ENCODE measurements at places on chromosomes 4 and X.
A peak's percentile ranks its signal among the peaks of the same experiment; 100 is the strongest.

DNA sequence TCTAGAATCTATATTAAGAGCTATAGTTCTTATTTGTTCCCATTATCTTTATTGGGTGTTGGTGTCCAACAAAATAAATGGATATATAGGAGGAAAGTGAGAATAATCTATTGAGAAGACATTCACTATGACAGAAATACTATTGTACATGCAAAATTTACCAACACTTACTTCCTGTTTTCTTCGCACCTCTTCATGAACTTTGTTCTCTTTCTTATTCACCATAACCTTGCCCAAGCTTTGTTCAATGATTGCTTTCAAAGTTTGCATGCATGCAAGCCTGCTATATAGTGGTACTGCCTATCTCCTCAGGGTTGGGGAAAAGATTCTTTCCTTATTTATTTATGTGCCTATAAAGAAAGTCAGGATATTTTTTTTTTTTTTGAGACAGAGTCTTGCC is 176.4 kb upstream of the JADE1 start:
- DNase-seq = no peak

DNA sequence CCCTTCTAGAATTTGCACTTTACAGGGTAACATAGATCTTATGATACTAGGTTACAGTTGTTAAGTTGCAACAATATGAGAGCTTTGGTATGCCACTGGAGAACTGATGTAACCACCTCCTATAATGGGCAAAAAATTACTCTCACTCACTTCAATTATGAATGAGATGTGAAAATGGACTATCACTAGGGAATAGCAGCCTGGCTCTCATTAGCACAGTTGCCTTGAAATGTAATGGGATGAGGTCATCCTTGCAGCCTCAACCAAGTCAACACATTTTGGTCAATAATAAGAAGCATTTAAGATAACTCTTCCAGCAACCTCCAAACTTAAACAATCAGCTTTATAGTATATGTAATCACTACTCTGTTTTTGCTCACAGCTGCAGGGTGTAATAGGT is 69.4 kb downstream of the TBC1D9 start:
- DNase-seq = peak; percentile 14

GRCh38 chrX:130523460-130524394 is 121.9 kb downstream of the RBMX2 start:
- DNase-seq = peak; percentile 63

DNA sequence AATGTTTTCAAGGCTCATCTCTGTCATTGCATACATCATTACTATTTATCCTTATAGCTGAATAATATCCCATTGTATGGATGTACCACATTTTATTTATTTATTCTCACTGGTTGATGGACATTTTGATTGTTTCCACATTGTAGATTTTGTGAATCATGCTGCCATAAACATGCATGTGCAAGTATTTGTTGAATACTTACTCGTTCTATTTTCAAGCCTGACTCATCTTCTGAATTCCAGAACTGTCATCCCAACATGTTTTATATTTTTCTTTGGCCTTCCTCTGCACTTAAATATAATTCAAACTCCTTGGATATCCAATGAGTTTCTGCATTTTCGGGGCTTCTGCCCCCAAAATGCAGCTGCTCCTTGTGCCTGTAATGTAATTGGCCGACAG is 77.6 kb downstream of the MXRA5 start:
- DNase-seq = peak; percentile 45

GRCh38 chrX:24979081-24979480 is 36.7 kb downstream of the ARX start:
- no peak for DNase-seq

DNA sequence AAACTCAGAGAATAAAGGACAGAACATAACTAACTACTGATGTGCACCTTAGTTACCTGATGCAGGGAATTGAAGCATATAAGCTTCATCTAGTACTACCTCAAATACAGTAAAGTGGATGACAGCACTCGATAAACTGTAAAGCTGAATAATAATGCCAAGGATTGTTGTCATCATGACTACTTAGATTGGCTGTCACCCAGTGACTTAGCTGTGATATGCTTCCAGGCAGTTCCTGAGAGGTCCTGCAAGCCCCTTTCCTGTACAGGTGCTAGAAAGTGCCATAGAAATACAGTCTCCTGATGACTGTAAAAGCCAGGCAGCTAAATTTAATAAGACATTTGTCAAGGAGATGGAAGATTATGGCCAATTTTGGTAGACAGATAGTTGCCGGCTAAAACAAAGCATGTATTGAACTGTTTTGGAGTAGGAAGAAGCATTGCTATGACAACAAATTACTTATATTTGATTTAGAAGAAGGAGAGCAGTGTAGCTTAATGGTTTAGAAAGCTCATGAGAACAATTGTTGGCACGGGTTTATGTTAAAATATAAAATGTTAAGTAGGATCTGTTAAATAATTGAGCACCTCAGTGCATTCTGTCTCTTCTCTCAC is 29.7 kb downstream of the TMEM164 start:
- no peak for DNase-seq

DNA sequence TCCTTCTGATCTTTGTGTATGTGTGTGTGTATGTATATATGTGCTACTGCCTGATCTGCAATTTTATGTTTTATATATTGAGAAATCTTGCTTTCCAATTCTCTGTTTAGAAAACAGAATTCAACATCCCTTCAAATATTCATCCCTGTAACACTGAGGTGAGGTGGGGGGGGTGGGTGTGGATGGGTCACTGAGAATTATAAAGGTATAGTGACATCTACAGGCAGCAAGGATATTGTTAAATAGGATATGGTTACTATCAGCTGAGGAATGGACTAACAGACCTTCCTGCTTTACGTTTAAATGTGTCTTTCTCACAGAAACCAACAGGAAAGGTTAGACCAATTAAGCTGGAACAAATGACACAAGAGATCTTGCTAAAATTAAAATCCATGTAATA is 19.0 kb upstream of the MAGEB2 start:
- DNase-seq = no peak

- DNase-seq = no peak
These were observed 198.1 kb upstream of the NPY2R start for GRCh38 chr4:155010376-155010775.

- DNase-seq = no peak
These were observed 50.1 kb downstream of the GAB1 start for GRCh38 chr4:143386812-143387211.
